Fibroblast of skin of abdomen (primary cell): ENCODE measurements at places on chromosomes 13 and 19.
A peak's percentile ranks its signal among the peaks of the same experiment; 100 is the strongest.

DNA sequence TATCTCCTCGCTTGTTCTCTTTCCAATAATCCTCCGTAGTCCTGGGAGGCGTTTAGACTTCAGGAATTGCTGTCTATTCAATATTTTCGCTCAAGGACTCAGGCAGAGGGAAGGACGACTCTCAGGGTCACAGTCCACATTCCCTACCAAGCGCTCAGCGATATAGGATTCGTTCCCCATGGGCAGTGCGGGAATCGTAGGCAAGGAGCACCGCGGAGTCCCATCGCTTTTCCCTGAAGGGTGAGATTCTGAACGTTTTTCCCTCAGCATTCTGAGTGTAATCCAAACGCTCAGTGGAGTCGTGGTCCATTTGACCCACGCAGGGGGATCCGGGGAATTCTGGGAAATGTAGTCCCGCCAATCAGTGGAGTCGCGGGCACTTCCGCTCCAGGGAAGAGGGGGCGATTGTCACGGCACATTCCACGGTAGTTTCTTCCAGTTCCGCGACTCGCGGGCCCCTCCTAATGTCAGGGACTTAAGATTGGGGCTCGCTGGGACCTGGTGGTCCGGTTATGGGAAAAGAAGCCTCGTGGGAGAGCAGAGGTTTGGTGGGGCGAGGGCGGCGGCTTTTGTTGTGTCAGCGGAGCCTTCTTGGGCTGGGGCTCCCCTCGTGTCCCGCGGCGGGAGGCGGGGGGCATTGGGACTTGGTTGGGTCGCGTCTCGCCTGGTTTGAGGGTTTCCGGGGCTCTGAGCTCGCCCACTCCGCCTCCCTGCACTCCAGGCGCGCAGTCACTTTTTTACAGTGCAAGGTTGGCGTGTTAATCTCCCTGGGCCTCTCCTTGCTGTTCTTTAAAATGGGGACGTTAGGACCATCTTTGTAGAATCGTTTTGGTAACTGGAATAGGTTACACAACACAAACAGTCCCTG lies at the start of gene ZNF234:
TSS of gene ZNF234 (plus strand) at position 364 of the 868 bp plus-strand sequence. CDS start 3,079 bp downstream, outside the sequence.
- DNase-seq: peak; percentile 84

DNA sequence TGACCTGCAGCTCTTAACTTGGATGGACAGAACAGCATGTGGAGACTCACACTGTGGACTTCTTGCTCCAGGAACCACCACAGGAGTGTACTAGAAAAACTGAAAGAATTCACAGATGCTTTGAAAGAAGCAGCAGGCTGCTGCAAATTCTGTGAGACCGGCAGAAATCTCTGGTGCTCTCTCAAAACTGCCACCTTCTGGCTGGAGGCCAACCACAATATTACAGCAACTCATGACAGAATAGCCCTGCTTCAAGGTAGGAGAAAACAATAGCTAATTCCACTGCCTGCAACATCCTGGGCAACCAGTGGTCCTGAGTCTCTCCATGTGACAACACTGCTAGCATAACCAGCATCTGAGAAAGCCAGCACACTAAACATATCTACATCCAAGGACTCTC lies 26.9 kb downstream of the CDK8 start:
- DNase-seq: no peak

- DNase-seq: no peak
Measured at GRCh38 chr19:11704626-11705025, 34.1 kb downstream of the ZNF823 start.

- DNase-seq: peak; percentile 62
Measured at GRCh38 chr13:110055089-110055488, 251.9 kb downstream of the COL4A1 start.

DNA sequence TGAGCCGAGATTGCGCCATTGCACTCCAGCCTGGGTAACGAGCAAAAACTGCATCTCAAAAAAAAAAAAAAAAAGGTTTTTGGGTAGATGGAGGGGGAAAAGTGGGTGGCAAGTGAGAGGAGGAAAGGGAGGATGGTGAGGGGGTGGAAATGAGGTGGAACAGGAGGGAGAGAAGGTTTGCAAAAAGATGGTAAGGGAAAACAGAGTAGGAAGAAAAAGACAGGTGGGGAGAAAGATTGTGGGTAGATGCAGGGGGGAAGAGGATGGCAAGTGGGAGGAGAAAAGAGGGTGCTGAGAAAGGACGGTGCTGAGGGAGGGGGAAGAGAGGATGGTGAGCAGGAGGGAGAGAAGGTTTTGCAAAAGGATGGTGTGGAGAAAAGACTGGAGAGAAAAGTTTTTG lies 57.8 kb upstream of the C1QTNF9B start:
- DNase-seq: no peak

DNA sequence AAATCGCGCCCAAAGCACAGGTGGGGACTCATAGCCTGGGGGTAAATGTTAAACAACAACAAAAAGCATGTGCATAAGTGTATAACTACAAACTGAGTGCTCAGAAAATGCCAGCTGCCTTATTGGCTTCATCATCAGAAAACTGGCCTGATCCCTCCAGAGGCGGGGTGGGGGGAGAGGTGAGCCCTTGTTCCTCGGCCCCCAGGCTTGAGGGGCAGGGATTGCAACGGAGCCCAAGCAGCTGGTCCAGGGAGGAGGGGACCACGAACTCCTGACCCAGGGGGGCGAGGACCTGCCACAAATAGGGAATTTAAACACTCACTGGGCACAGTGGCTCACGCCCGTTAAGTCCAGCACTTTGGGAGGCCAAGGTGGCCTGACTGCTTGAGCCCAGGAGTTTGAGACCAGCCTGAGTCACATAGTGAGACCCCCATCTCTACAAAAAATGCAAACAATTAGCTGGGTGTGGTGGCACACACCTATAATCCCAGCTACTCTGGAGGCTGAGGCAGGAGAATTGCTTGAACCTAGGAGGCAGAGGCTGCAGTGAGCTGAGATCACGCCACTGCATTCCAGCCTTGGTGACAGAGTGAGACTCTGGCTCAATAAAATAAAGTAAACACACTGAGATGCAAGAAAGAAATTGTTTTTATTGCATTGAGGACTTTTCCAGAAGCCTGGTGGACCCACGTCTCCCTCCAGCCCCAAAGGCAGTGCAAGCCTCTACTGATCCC lies 8.7 kb downstream of the SIRT6 start:
- no peak for DNase-seq

DNA sequence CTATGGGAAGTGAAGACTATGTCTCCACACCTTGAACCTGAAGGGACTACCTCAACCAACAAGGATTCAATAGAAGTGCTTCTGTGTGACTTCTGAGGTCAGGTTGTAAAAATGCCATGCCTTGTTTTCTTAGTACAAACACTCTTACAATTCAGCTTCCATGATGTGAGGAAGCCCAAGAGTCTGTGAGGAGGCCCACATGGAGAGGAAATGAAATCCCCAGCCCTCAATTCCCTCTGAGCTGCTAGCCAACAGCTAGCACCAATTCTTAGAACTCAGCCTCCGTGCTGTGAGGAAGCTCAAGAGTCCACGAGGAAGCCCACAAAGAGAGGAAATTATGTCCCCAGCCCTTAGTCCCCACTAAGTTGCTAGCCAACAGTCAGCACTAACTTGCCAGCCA lies 12.6 kb upstream of the LMTK3 start:
- DNase-seq: no peak

- DNase-seq: no peak
Measured at GRCh38 chr13:51771418-51772104, 32.4 kb downstream of the DHRS12 start.

DNA sequence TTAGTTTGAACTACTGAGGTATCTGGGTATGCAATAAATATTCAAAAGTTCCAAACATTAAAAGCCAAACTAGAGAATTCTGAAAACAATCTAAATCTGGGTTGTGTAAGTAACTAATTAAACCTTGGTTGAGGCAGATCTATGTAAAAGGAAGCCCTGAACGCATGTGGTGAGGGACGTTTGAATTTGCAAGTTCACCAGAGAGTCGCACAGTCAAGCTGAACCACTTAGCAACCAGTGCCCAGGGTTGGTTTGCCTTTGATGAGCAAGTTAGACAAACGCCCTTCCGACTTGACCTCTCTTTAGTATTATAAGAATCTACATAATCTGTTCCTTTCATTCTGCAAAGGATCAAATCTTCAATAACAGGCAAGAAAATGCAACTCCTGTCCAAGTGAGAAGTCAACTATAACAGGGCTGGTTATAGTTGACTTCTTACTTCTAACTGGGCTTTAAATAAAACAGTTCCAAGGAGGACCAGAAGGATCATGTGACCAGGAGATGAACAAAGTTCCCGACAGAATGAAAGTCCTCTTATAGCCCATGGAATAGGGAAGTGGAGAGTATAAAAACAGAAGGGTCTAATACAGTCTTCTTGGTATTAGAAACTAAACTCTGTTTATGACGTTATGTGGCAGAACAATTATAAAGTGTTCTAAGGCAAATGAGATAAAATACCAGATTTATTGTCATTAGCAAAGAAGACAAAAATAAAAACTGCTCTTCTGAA lies 40.6 kb downstream of the PHF11 start:
- no peak for DNase-seq

DNA sequence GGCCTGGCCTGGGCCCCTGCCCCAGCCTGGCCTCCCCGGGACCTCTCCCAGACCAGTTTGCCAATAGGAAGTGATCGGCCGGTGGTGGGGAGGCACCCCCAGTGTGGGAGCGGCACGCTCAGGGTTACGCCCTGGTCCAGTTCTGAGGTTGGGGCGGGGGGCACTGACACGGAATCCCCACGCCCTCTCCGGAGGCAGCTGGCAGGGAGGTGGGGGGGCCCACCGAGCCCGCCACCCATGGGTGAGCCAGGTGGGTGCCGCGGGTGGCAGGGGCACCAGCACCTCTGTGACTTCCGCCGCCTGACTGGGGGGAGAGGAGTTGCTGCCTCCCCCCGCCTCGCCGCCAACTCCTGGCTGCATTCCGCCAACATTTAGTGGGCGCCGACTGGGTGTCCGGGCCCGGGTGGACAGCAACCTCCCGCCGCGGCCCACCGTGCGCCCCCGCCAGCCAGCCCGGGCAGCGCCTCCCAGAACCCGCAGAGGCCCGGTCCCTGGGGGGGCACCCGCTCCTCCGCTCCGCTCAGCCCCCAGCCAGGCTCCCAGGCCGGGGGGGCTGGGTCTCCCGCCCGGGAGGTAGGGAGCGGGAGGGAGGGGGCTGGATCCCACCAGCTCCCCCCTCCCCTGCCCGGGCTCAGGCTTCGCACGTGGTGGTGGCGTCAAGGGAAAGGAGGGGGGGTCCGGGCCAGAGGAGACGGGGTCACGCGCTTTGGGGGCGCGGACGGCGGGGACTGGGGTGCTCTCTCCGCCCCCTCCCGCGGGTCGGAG lies 2.0 kb downstream of the ZBTB7A start:
- DNase-seq: peak; percentile 37
